ENCODE measurements at places on chromosomes 4 and X.

GRCh38 chr4:145099653-145100052, 1.5 kb downstream of the ABCE1 start:
- no peak for DNase-seq

DNA sequence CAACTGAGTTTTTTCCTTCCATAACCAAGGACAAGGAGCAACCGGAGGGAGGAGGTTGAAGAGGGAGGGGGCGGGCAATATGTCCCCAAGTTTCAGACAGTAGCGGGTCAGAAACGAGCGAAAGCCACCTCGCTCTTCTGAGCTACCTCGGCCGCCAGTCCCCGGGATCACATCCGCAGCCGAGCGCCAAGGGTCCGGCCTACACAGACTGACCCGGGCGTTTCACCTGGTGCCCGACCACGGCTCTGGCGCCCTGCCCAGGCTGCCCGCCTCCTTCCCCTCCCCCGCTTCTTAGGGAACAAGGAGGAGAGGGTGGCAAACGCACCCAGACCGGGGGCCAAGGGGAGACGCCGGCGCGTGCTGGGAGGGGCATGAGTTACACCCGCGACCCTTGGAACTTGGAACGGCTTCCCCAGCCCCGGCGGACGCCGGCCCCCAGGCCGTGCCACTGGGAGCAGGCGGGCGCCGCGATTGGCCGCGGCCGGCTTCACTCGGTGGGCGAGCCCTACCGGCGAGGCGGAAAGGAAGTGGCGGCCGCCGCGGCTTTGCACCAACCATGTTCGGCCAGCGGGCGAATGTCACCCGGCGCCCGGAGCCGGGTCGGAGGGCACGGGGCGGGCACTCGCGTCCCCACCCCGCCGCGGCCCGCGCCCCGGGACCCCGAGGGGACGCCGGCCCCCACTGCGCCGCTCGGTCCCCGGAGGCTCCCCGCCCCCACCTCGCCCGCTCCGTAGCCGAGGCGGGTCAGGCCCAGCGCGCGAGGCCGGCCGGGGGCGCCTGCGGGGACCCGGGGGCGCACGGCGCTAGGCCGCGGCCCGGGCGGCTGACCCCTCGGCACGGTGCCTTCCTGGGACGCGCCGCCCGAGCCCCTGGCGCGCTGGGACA, 1.5 kb downstream of the IRF2 start:
- peak; percentile 51 for DNase-seq

- no peak for DNase-seq
These were observed 102.8 kb downstream of the RTL5 start for GRCh38 chrX:72028701-72029470.

DNA sequence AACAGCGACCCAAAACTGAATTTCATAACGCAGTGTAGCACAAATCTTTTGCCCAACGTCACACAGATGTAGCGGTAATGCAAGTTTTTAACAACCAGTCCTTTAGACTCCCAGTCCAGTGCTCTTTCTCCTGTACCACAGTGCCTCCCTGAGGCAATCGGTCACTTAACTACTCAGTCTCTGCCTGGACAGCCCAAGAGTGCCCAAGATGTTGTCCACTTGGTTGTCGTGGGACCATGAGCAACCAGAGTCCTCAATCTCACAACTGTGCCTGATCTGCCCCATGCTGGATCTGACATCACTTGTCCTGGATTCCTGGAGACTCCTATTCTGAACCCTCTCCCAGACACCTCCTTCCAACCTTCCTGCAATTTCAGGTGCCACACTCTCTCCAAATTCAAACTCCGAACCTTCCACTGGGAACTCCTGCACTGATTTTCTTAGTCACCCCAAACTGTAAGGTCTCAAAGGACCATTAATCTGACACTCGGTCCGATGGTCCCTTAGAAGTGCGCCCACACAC, 702 bp downstream of the MMGT1 start:
- DNase-seq = peak; percentile 3

DNA sequence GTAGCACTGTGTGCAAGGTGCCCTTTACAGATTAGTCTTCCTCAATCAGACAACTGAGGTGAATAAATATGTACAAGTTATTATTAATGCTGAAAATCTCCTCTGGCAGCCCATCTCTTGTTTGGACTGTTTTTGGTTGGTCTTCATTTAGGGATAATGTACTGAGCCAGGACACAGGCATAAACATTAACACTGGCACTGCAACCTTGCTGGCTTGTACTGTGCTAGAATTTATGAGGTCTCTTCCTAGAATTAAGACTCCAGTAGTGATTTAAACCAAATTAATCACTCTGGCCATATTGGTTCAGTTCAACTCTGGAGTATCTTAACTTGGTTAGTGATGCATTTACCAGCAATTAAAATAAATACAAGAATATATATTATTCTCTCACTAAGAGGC, 244.7 kb upstream of the GK2 start:
- DNase-seq = no peak

GRCh38 chrX:99353412-99353811, 1056.7 kb downstream of the PCDH19 start:
- no peak for DNase-seq

- no peak for DNase-seq
These were observed 22.0 kb downstream of the CCNQ start for GRCh38 chrX:153576961-153577360.

DNA sequence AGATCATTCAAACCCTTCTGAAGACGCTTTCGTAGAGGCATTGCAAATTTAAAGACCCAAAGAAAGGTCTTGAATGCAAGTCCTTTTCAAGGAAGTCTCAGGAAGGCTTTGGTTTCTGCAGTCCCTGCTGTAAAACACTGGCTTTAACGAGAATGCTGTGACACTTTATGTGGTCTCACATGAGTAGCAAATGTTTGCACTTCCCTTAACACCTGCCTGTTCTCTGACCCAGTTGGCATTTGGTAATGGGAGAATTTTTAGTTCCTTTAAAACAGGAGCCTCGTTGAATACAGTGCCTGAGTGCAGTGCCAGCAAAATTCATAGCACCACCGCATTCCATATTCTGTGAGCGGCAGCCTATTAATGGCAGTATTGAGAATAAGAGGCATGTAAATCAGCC, 330.5 kb upstream of the PRKX start:
- DNase-seq = no peak

DNA sequence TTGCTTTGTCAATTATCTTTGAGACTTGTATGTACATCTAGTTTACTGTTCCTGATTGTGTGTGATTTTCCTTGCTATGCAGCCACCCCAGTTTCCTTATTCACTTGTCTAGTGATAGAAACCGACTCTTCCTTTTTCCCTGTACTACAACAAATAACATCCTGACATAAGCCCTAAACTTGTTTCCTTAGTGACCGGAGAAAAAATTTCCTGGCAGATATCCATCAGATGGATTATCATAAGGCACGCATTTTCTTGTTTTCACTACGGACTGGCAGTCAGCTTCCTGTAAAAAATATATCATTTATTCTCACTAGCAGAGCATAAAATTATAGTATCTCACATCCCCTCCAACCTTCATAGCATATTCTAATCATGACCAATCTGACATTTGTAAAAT, 410.7 kb downstream of the CENPC start:
- no peak for DNase-seq

DNA sequence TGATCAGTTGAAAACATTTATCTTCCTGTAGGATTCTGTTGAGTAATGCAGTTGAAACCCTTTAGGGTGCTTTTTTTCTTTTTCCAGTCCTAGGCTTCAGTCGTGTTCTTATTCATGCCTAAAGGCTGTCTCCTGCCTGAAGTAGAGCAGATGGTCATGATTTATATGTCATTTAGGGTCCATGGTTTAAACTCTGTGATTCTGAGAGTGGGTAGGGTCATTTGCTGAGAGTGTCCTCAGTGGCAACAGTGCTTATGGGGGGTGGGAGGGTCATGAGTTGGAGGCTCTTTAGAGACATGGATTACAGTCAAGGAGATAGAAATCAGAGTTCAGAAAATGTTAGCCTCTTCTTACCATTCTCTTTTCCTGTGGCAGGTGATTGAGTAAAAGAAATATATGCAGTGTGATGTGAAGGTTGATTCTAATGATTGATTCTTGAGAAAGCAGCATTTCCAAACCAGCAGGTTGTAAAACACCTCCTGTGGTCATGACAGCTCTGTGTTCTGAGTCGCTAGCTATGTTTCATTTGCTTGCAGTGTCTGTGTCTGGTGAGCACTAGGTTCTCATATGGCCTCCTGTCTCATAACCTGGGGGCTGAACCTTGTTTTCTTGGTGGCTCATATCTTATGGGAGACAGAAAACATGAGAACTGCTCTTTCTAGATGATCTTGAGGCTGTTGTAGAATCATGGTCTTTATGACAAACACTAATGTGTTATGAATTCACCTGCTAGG, 60.4 kb downstream of the JADE1 start:
- DNase-seq = no peak

DNA sequence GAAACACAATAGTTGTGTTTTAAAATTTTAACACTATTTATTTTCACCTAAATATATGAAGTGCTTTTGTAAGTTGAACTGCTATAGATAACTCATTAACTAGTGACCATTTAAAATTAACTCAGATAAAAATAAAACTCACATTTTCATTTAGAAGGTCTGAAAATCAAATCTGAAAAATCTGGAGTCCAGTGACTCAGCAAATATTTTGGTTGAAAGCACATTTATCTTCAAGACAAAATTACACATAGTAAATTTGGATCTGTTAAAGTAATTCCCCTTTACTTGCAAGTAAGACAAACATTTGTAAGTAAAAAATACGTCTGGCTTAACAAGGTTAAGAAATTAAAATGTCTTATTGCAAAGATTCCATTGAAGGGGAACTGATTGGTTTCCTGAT, 589.1 kb downstream of the TRIML1 start:
- DNase-seq = no peak

DNA sequence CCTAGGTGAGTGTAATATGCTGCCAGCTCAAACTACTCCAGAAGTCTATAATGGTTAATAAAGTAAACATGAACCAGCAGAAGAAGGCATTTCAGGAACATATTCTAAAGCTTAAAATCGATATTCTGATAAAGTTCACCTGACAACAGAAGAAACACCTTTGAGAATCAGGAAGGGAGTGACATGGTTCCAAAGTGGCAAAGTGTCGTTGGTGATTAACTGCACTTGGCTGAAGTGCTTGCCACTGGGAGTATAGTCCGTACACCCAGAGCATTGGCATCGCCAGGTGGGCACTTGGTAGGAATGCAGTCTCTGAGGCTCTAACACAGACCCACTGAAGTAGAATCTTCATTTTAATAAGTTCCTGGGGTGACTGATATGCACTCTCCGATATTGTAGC, 76.0 kb upstream of the H2AZ1 start:
- no peak for DNase-seq

DNA sequence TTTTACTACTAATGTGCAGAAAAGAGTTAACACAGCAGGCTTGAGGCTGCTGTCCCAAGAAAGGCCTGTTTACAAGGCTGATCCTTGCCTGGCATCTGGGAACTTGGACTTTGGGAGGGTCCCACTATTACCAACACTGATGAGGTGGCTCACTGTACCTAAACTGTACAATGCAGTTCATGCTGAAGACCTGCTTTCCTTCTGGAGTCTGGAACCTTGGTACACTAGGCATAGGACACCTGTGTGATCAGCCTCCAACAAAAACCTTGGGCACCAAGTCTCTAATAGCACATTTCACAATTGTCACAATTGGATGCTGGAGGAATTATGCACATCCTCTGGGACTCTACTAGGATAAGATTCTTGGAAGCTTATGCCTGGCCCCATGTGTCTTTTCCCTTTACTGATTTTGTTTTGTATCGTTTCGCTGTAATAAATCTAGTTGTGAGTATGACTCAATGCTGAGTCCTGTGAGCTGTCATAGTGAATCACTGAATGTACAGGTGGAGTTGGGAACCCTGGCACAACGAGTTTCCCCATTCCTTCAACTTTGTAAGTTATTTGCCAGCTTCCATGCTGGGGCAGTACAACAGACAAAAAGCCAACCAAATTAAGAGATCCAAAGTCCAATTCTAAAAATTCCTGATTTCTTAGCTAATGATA, 45.9 kb downstream of the TEC start:
- DNase-seq = no peak

DNA sequence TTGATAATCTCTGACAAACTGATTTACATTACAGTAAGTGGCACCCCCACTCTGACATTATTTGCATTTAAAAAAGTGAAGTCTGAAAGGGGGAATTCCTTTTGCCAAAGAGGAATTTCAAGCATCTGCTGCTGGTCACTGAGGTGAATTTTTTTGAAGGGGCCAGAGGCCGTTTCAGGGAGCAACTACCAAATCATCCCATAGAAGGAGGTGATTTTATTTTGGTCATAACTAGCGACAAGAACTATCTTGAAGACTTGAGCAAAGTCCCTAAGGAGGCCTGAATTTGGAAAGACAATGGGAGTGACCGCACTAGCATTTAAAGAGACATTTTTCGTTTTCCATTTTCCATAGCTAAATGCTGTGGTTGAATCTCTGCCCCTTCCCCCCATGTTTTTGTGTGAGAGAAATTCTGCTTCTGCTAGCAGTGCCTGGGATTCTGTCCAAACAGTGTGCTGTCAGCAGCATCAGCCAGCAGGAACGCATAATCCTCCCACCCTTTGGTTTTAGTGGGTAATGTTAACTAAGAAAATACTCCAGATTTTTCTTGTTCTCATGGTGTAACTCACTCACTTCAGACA, 110.1 kb upstream of the MED14 start:
- no peak for DNase-seq

DNA sequence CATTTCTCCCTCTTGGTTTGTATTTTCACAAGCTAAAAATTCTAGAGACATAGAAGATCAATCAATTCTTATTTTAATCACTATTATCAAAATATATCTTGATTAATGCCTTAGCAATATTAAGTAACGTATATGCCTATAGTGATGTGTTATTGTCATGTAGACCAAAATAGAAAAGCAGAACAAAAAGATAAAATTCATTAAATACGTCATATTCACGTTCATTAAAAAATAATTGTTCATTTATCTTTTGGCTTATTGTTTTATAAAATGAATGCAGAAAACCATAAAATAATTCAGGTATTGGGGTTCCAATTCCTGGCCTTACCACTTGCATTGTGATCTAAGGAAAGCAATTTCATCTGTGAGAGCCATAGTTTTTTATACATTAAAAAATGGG, 72.2 kb downstream of the AMELX start:
- no peak for DNase-seq

DNA sequence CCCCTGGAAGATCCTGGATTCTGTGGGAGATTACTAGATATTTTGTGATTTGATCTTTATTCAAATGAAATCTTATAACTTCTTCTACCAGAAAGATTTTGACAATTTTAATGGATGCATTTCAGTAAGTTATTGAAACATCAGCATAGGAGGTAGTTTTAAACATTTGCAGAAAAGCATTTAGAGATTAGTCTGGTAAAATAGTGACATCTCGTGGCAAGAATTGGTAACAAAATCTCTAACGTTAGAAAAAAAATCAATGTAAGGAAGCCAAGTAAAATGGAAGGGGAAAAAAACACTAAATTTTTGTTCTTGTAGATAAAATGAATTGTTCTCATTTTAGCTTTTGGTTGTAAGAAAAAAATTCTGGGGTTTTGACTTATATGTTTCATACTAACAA, 73.3 kb downstream of the TASL start:
- DNase-seq = no peak

- DNase-seq = peak; percentile 33
These were observed 624 bp downstream of the BEX5 start for GRCh38 chrX:102154900-102155805.

- DNase-seq = no peak
These were observed 60.7 kb upstream of the PGM2 start for GRCh38 chr4:37765741-37766140.
